ENCODE measurements at places on chromosomes 1 and 21.

GRCh38 chr21:28283641-28284490 is 708.8 kb downstream of the LTN1 start:
- DNase-seq = peak; percentile 85

DNA sequence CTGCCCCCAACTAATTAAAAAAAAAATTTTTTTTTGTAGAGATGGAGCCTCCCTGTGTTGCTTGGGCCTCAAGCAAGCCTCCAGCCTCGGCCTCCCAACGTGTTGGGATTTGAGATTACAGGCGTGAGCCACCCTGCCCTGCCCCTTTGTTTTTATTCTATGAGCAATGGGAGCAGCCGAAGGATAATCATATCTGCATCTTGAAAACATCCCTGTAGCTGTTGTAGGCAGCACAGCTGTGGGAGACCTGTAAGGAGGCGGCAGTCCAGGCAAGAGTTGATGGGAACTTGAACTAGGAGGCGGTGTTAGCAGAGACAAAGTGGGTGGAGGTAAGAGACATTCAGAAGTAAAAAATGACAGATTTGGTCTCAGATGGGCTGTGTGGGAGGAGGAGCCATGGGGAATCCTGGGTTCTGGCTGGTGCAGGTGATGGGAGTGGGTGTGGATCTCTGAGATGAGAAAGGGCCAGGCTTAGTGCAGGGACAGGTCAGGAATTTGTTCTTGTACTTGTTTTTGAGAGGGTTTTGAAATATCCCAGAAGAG is 31.3 kb downstream of the STUM start:
- DNase-seq = no peak

- no peak for DNase-seq
These were observed 15.0 kb upstream of the FAM131C start for GRCh38 chr1:16088351-16088911.

- DNase-seq = no peak
These were observed 15.0 kb upstream of the PWP2 start for GRCh38 chr21:44092211-44092610.

DNA sequence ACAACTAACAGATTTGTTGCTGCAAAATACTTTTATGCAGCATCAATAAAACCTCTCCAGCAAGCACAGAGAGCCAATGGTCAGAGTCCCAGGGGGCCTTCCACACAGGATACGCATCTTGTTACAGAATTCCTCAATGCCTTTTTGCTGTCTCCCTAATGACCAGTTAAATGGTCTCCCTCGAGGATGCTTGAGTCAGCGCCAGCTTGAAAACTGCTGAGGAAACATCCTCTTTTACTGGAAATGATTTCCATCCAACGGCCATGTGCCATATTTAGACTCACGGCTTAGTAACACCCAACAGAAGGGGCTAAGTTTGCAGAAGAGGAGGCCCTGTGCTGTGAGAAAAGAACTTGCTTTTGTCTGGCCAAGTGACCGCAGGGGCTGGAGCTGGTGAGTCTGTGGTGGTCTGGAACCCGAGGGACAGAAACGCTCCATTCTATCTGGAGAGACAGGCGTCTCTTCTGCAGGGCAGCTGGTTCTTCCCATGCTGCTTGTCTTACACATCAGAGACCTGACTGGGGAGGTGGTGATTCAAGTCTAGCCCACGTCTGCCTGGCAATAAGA is 496.4 kb downstream of the SETD4 start:
- DNase-seq = peak; percentile 99

- DNase-seq = no peak
These were observed 92.1 kb downstream of the PTPRC start for GRCh38 chr1:198730952-198731351.

- DNase-seq = peak; percentile 64
These were observed 46.9 kb upstream of the GNG12 start for GRCh38 chr1:67880056-67880601.

GRCh38 chr1:93977598-93977945 is 68.3 kb upstream of the GCLM start:
- no peak for DNase-seq

- no peak for DNase-seq
These were observed 22.3 kb downstream of the BTG3 start for GRCh38 chr21:17590430-17590829.

DNA sequence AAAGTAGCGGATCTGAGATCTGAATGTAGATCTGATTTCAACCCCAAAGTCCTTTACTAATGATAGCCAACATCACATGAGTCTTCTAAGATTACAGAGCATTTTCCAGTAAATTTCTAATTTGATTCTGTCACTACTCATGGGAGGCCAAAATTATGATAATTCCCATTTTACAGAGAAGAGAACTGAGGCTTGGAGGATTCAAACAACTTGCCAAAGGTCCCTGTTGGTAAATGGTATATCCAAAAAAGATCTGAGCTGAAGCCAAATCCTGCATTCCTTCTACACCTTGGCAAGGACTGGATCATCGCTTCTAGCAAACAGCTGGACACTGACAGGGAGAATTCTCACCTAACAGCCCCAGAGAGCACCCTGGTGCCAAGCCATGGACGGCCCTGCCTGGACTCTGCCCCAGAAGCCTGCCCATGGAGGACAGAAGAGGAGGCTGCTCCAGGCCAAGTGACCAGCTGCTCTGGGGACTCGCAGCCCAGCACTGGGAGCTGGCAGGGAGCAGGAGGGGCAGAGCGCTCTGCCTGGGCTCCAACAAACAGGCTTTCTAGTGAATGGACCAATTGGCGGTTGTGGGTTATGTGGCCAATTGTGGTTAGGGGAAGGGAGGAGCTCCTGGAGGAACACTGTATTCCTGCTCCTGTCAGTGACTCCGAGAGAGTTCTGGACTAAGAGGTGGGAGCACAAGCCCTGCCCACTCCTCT is 6.4 kb upstream of the CSF1 start:
- no peak for DNase-seq

- DNase-seq = no peak
These were observed 72.6 kb downstream of the TPR start for GRCh38 chr1:186302381-186302920.

- peak; percentile 51 for DNase-seq
These were observed 131.4 kb upstream of the F3 start for GRCh38 chr1:94672934-94673333.

DNA sequence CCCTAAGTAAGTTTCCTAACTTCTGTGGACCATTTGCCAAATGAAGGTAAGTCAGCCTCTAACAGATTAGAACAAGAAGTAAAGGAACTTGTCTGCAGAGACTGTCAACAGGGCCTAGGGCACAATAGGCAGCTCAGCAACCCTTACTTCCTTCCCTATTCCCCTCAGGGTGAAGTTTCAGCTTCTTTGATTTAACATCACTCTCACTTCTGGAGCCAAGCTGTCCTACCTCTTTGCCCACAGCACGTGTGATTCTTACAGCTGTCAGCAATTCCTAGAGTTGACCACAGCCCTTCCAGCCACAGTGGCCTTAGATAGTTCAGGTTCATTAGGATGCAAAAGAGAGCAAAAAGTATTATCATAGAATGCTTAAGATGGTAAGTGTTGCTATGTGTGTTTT is 7.6 kb upstream of the EIF4G3 start:
- no peak for DNase-seq

DNA sequence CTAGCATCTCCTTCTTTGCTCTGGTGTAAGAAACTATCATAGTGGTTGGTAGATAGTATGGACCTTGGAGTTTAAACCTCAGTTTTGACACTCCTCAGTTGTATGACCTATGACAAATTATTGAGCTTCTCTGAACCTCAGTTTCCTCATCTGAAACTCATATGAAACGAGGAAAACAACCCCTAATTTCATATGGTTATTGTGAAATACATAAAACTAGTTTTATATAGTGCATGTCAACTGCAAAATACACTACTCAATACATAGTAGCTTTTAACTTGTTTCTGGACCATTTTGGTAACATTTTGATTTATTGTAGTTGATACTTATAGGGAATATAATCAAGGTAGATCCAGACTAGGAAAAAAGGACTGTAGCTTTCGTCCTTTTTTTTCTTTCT is 32.9 kb downstream of the CLIC4 start:
- DNase-seq = no peak

DNA sequence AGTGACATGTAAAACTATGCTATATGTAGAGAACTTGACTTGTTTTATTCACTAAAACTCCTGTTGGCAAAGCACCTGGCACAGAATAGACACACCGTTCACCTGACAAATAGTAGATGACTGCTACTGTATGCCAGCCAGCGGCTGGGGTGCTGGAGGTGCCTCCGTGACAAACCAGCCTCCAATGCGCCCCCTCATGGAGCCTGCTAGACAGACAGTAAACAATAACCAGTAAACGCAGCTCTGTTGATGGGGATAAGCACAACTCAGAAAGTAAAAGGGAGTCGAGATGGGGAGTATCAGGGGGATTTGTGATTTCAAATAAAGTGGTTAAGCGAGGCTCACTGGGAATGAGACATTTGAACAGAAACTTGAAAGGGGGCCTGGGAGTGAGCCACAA is 107.2 kb downstream of the PRDM2 start:
- no peak for DNase-seq

DNA sequence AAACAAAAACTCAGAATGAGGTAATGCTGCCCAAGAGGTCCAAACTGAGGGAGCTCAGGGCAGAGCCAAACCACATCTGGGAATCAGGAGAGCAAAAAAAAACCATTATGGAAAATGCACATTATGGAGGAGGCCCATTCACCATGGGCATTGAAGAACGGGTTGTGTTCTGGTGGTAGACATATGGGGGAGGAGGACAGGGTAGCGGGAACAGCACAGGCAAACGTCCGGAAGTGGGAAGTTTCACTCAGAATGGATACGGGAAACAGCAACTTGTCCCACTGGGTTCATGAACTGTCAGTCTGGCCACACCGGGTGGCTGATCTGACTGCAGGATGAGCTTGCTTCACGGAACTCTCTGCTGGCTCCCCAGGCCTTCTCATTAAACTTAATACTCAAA is 139.7 kb downstream of the RRAGC start:
- no peak for DNase-seq

- no peak for DNase-seq
These were observed 430.9 kb downstream of the LTN1 start for GRCh38 chr21:28561772-28562171.

DNA sequence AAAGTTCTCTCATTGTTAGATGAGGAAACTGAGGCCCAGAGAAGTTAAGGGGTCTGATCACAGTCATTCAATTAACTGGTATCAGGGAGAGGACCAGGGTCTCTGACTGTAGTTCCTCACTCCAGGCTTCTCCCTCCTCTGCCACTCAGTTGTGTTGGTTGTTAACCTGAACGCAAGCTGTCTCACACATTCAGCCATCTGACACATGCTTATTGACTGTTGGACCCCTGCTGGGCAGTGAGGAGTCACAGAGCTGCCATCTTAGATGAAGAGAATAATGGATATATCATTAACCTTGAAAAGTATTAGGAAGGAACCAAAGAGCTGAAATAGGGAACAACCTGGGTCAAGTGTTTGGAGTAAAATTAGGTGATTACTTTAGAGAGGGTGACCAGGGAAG is 194.8 kb downstream of the ZZZ3 start:
- DNase-seq = no peak

DNA sequence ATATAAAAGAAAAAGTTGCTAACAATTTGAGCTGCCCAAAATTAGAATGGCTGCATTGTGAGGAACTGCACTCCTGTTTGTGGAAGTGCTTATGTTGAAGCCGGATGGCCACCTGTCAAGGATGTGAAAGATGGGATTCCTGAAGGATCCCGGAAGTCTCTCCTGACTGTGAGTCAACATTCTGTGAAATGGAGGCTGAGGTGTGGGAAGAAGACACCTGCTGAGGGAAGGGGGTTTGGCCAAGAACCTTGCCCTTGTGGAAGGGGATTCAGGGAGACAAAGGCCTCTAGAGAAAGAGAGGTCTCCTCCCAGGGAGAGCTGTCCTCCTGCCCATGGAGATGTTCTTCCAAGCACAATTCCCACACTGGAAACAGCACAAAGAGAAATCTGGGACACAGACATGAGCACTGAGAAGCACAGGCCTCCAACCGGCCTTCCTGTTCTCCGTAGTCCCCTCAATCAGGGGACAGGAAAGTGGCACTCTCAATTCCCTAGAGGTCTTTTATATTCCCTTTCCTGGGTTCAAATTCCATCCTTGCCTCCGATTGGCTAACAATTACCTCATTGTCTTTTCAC is 70.5 kb downstream of the CD2 start:
- no peak for DNase-seq

DNA sequence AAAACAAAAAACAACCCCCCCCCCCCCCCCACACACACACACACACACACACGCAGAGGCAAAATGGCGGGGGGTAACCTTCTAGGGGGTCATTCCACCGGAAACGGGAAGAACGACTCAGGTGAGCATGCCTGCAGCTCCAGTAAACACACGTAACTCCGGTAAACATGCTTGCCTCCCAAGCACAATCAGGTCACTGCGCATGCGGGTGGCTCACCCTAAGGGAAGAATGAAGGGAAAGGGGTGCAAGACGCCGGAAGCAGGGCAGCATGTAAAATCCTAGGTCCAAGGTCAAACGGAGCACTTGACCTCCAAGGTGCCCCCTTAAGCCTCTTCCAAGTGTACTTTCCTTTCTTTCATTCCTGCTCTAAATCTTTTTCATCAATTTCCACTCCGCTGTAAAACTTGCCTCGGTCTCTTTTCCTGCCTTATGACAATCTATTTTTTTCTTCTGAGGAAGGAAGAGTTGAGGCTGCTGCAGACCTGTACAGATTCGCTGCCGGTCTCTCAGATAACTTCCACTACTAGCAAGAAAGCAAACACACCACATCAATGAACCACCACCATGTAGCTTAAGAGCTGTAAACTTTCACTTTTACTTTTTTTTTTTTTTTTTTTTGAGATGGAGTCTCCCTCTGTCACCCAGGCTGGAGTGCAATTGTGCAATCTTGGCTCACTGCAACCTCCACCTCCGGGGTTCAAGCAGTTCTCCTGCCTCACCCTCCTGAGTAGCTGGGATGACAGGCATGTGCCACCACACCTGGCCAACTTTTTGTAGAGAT is 21.0 kb upstream of the CBR3 start:
- DNase-seq = no peak

GRCh38 chr1:74388855-74389254 is 123.6 kb downstream of the LRRC53 start:
- no peak for DNase-seq

DNA sequence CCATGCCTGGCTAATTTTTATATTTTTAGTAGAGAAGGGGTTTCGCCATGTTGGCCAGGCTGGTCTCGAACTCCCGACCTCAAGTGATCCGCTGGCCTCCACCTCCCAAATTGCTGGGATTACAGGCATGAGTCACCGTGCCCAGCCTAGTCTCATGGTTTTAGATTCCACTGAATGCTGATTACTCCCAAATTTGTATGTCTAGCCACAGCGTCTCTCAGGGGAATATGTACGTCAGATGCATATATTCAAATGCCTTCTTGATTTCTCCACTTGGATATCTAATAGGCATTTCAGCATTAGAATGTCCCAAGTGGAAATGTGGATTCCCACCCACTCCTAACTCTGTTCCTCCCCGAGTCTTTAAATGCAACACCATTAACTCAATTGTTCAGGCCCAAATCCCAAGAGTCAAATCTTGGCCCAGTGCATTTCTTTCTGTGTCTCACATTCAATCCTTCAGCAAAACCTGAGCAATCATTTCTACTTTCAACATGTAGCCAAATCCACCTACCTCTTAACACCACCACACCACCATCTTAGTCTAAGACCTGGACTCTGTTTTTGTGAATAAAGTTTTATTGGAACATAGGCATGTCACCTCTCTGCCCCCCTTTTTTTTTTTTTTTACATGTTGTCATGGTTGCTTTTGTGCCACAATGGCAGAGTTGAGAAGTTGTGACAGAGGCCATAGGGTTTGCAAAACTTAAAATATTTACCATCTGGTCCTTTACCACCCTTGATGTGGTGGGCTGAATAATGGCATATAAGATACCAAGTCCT is 9.8 kb upstream of the CAMTA1 start:
- no peak for DNase-seq

All from fibroblast of skin of left quadriceps (primary cell).